ENCODE measurements at places on chromosomes 4 and X. TPM values are rescaled to one million over a fixed set of nuclear protein-coding genes. Genes with fewer than 3 reads are reported as not detected.

AP1AR gene
- 10.5 TPM for total RNA-seq

AP1S2 gene
- 41.2 TPM for total RNA-seq

RHOXF2B gene
- total RNA-seq = not detected

TLR3 gene
- total RNA-seq = 1.7 TPM

RBPJ gene
- 66.4 TPM for total RNA-seq

TLR2 gene
- total RNA-seq = 0.97 TPM

RIPPLY1 gene
- not detected for total RNA-seq

NFXL1 gene
- total RNA-seq = 10.6 TPM

TRAM1L1 gene
- total RNA-seq = not detected

MBTPS2 gene
- 8.4 TPM for total RNA-seq

WFS1 gene
- total RNA-seq = 1.7 TPM

GLOD5 gene
- total RNA-seq = not detected

RHOXF1 gene
- total RNA-seq = not detected

SOWAHD gene
- total RNA-seq = 3.3 TPM

NUDT11 gene
- 0.71 TPM for total RNA-seq

ZCCHC12 gene
- not detected for total RNA-seq

NAT8L gene
- total RNA-seq = 0.07 TPM

TMPRSS11B gene
- not detected for total RNA-seq

IL13RA2 gene
- total RNA-seq = not detected

ZCCHC18 gene
- total RNA-seq = 0.64 TPM

ADGRL3 gene
- total RNA-seq = not detected

BTC gene
- total RNA-seq = not detected

PCDH19 gene
- total RNA-seq = not detected

CPLX1 gene
- 0.42 TPM for total RNA-seq

EIF1AX gene
- 54.1 TPM for total RNA-seq

GAGE13 gene
- not detected for total RNA-seq

RXFP1 gene
- not detected for total RNA-seq

MAP9 gene
- 3.1 TPM for total RNA-seq

VCX3A gene
- total RNA-seq = not detected

ZNF157 gene
- 0.42 TPM for total RNA-seq

GK2 gene
- not detected for total RNA-seq

TRPC3 gene
- 0.94 TPM for total RNA-seq

CFAP99 gene
- not detected for total RNA-seq

INPP4B gene
- total RNA-seq = 79.2 TPM

MAGEB2 gene
- not detected for total RNA-seq

TFE3 gene
- total RNA-seq = 25.7 TPM

EREG gene
- not detected for total RNA-seq

FHIP1A gene
- total RNA-seq = not detected

C1QTNF7 gene
- not detected for total RNA-seq

MAGEC2 gene
- total RNA-seq = not detected

ZNF732 gene
- total RNA-seq = not detected

NR0B1 gene
- not detected for total RNA-seq

UGT2B15 gene
- total RNA-seq = not detected

CXorf51A gene
- not detected for total RNA-seq

APEX2 gene
- total RNA-seq = 24.7 TPM

AREG gene
- not detected for total RNA-seq

PCDH10 gene
- total RNA-seq = not detected

CSN2 gene
- total RNA-seq = not detected

HSD17B13 gene
- total RNA-seq = 0.07 TPM

FBXL5 gene
- total RNA-seq = 38.6 TPM

TEX13C gene
- not detected for total RNA-seq

DDIT4L gene
- not detected for total RNA-seq

PFKFB1 gene
- total RNA-seq = 0.64 TPM

CNGA1 gene
- total RNA-seq = not detected

GAGE12E gene
- not detected for total RNA-seq

LONRF3 gene
- total RNA-seq = 0.35 TPM
